Stimulated activated CD4-positive, alpha-beta T cell treated with anti-CD3 and anti-CD28 coated beads, TNF-alpha, amount 100 ng/mL, for 48 hours (primary cell): ENCODE measurements at places on chromosomes 7 and 10.

DNA sequence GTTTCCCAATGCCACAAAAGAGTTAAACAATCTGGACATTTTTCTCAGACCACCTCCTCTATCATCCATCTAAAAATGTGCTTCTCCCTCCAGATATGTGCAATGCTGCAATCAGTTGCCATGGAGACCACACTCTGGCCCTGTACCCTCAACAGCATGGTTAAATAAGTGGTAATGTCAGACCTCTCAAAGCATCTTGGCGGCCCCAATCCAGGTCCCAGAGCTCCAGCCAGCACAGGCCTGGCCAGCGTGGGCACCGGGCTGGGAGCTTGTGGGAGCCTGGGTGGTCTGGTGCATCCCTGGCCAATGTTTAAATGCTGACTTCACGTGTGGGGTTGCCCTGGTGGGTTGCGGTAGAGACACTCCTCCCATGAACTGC is 362.9 kb upstream of the ZNF32 start:
- DNase-seq = no peak

DNA sequence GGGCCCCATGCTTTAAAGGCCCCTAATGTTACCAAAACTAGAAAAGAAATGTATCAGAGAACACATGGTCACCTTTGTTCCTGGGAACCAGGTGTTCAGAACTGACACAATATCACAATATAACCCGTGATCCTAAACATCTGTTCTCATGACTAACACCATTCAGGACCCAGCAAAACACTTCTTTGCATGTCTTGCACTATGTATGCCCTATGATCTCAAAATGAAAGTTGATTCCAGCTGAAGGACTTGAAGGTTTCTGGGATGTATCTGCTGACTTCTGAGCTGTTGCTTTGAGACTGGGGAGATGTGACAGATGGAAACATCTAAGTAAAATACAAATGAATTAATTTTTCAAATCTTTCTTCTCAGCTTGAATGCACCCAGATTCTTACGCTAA is 37.5 kb upstream of the PIK3CG start:
- no peak for DNase-seq

GRCh38 chr10:87734987-87735827 is 75.5 kb downstream of the PAPSS2 start:
- no peak for DNase-seq

- DNase-seq = no peak
Measured at GRCh38 chr10:132103116-132103910, 37.6 kb downstream of the JAKMIP3 start.

DNA sequence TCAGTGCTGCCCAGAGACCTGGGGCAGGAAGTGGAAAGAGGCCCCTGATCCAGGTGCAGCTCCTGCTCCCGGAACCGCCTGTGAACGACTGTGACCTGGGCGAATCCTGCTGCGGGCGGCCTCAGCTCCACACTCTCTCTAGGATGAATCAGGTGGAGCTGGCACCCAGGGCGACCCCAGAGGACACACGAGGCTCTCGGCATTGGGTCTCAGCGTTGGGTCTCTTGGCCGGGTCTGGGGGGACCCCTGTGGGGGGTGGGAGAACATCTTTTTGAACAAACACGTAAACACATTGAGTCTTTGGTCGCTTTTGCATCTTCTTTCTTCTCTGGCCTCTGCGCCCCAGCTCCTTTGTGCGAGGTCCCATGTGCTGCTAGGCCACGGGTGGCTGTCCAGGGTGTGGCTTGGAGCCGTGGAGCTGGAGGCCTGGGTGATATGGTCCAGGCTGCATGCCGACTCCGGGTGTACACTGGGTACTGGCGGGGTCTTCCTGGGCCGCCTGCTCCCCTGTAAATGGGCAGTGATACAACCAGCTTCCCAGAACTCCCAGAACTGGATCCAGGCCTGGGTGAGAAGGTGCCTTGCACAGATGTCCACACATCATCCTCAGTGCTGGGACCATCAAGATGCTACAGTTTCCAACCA is 435.8 kb downstream of the DNAJB6 start:
- no peak for DNase-seq

- no peak for DNase-seq
Measured at GRCh38 chr10:18282094-18282493, 141.9 kb downstream of the CACNB2 start.

DNA sequence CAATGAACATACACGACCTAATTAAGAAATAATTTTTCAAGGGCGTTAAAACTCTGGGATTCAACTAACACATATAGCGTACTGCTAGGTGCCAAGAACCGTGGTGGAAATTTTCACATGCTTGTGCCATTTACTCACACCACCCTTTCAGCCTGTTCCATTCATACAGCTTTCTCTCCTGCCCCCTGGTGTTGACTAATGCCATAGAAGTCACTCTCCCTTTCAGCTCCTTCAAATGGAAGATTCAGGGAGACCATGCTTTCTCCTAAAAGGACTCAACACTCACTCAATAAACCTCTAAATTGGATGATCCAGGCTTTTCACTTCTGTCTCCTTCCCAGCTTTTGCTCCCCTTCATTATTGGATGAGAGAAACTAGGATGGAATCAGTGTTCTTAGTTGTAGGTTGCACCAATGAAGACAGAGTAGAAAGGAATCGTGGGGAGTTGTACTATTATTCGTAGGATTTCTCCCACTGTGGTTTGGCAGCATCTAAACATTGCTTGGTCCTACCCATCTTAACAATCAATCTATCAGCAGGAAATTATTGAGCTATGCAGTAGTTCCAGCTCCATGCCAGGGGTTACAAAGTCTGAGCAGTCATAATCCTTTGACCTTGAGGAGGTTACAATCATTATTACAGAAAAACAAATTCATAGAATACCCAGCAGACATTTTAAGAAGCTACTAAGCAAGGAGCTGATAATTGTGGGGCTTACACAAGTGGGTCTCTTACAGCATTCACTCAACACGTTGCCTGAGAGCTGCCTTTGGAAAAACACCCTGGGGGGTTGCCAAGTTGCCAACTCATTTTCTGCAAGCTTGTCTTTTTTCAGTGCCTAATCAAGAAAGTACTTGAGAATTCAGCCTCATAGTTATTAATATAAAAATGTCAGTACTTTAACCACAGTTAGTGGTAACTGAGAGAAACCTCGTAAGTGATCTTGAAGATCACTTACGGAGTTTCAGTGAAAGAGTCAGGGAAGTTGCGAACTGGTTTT is 2.8 kb upstream of the PPP1R3C start:
- no peak for DNase-seq

GRCh38 chr10:82266438-82266837 is 391.4 kb downstream of the NRG3 start:
- no peak for DNase-seq

DNA sequence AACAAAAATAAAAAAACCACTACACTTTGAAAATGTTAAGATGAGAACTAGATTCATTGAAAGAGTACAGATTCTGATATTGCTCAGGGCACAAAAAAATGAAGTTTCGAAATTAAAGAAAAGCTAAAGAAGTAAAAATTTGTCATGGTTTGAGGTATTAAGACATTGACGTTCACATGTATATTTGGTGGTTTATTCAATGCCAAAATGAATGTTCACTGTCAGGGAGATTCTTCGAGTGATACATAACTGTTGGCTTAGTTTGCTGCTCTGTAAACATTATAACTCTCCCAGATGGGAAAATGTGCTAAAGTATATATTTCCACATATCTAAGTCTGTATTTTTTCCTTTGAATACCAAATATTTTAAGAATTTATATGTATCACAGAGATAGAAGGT is 345.0 kb downstream of the SEMA3D start:
- DNase-seq = no peak

DNA sequence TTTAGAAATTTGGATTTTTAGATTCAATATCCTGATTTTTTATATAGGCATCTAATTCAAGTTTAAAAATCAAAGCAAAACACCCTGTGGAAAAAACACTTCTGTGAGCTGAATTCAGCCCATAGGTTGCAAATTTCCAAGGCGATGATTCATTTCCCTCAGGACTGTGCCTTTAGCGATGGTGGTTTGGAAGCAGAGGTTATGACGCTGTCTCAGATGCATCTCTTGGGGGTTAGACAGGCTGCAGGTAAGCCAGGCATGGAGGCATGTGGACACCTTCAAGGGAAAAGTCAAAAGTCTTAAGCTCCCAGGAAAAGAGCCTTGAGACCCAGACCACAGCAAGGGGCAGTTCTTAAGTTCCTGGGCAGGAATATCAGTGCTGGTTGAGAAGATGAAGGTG is 9.5 kb upstream of the FRA10AC1 start:
- no peak for DNase-seq

DNA sequence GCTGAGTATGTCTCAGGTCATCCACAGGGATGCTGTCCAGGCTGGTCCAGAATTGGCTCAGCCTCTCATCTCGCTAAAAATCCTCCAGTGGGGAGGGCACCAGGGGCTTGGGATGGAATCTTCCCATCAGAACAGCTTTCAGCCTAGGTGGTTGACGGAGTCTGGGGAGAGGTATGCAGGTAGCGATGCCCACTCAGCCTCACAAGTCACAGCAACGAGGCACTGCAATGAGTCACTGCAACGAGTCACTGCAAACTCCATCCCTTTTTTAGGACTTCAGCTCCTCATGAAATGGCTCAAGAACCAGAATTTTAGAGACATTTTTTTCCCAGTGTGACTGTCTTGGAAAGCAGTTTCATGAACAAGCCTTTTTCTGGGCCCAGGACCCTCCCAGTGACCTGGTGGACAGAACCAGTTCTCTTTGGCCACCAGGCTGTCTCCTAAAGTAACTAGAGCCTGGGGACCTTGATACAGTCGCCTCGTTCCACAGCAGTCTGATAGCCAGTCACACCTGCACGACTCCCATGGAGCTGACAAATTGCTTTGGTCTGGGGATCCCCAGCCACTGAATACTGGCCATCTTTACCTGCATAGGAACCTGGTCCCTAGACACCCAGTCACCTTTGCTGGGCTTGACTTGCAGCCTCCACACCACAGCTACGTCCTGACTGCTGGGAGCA is 41.3 kb upstream of the PPP2R2D start:
- no peak for DNase-seq

GRCh38 chr10:5047912-5048628 is 44.4 kb upstream of the AKR1C2 start:
- DNase-seq = no peak

DNA sequence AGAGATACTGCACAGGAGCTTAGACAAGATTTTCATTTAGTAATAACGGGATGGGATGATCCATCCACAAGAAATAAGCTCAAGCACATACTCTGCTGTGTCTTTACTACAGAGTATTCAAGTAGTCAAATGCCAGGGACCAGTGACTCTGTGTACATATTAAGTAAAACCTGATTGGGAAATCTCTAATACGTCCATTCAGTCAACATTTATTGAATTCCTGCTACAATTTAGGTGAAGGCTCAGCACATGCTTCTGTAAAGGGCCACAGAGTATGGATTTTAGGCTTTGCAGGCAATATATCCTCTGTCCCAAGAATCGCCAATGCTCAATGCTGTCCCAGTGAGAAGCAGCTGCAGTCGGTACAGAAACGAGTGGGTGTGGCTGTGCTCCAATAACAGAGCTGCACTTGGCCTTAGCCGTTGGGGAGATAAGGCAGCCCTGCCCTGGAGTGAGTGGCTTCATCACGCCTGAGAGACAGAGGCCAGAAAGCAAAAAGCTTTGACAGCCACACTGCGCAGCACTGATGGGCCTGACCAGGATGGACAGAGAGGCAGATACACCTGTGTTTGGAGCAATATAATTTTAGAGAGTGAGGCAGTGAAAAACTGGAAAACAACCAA is 186.8 kb downstream of the PARD3 start:
- no peak for DNase-seq

- DNase-seq = no peak
Measured at GRCh38 chr10:55852900-55853299, 508.2 kb downstream of the ZWINT start.

DNA sequence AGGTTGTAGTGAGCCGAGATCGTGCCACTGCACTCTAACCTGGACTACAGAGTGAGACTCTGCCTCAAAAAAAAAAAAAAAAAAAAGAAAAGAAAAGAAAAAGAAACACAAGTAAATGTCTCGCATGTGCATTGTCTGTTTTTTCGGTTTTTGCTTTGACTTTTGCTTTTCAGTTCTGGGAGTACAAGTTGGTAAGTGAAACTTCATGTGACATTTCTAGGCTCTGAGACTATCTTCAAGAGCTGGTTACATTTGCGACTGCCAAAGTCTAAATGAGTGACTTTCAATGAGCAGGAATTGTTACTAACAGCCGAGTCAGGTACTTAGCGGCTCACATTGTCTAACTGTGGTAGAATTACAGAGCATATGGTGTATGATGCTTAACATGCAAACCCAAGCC is 107.0 kb upstream of the CELF2 start:
- no peak for DNase-seq

- DNase-seq = no peak
Measured at GRCh38 chr7:106180721-106181120, 68.6 kb upstream of the SYPL1 start.

GRCh38 chr7:32890010-32890792 is 1.4 kb downstream of the KBTBD2 start:
- no peak for DNase-seq

GRCh38 chr10:219731-220472 is 84.6 kb downstream of the ZMYND11 start:
- no peak for DNase-seq

DNA sequence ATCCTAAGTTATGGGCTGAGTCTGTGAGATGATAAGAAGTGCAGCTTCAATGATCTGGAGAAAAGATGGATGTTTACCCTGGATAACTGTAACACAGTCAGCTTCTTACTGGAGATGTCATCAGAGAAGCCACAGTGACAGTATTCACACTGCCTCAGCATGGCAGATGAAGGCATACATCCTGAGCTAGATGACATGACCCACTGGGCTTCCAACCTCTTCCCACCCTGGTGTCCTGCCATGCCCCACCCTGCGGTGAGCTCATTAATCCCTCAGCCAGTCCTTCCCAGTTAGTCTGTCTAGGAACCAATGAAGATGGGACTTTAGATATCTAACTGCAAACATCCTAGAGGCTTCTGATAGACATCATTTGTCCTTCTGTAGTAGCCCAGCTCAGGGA is 213.8 kb downstream of the TAX1BP1 start:
- no peak for DNase-seq

DNA sequence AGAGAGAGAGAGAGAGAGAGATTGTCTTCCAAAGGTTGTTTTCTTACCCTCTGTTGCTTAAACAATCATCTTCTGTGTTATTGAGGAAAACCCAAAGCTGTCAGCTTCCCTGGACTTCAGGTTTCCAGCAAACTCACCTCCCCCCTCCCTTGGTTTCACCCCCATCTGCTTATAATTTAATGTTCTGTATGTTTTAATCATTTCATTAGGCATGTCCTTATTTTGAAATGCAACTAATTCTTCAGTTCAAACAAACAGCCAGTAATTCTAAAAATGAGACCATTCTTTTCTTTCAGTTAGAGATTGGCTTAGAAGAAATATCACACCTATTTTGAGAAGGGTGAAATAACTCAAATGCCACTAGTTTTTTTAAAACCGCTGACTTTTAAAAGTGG is 102.9 kb downstream of the FAM204A start:
- no peak for DNase-seq

- no peak for DNase-seq
Measured at GRCh38 chr7:6210621-6211372, 61.6 kb downstream of the CYTH3 start.

- no peak for DNase-seq
Measured at GRCh38 chr7:126440542-126440941, 812.2 kb downstream of the GRM8 start.

- no peak for DNase-seq
Measured at GRCh38 chr10:29131952-29132547, 156.8 kb upstream of the LYZL1 start.

GRCh38 chr10:84236807-84237198 is 4.5 kb downstream of the LRIT1 start:
- no peak for DNase-seq

GRCh38 chr10:132980426-132981172 is 38.2 kb upstream of the CFAP46 start:
- DNase-seq = no peak

- DNase-seq = no peak
Measured at GRCh38 chr7:6182993-6183392, 89.4 kb downstream of the CYTH3 start.
